GM12891 (cell line): ENCODE measurements at places on chromosomes 3 and 15.

- DNase-seq, result no peak
Measured at GRCh38 chr3:194475978-194476377, 10.8 kb downstream of the ATP13A3 start.

- no peak for DNase-seq
Measured at GRCh38 chr3:5205165-5205941, 17.8 kb downstream of the EDEM1 start.

DNA sequence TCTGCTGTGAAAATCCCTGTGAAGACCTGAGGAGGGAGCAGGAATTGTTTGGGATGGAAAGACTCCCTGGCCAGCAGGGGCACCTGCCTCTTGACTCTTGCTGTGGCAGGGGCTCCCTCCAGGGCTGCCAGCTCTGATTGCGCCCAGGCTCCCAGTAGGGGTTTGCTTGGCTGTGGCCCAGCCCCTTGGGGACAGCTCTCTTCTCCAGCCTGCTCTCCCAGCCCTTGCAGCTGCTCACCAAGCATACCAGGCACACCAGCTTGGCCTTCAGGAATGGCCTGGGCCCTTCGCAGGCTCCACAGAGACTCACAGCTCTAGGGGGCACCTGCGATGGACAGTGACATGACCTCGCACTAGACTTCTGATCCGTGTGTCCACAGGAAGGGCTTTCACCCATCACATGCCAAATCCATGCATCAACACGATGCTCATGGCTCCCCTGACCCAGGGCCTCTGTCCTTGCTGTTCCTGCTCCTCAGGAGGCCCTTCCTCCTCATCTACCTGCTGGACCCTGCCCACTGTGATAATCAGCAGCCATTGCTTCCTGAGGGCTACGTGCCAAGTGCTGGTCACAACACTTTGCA lies 61.8 kb downstream of the SCN5A start:
- DNase-seq, result no peak

- no peak for DNase-seq
Measured at GRCh38 chr3:41169023-41169422, 30.3 kb upstream of the CTNNB1 start.

- DNase-seq, result no peak
Measured at GRCh38 chr3:144437989-144438388, 466.4 kb downstream of the DIPK2A start.

DNA sequence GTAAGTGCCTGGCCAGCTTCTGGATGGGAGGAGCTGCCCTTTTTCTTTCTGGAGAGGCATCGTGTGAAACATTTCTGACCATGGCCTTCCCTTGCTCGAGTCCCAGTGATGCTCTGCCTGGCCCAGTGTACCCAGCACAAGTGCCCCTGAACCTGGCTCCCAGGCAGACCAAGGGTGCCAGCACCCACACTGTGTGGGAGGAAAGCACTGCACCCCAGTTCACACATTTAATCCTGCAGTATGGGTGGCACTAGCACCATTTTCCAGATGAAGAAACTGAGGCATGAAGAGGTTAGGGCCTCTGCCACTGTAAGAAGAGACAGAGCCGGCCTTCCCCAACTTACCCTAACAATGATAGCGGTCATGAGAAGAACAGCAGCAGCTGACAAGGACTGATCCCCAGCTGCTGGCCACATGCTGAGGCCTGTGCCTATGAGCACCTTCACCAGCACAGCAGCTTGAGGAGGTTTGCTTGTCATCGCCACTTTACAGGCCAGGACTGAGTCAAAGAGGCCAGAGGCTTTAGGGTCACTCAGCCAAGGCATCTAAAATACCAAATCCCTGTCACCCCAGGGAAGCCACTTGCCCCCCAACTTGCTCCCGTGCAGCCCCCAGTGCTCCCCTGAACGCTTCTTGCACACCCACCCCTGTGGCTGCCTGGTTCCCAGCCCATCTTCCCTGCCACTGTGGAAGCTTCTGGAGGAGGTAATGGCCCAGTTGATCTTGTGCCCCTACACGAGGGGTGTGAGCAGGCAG lies 15.0 kb downstream of the PRR23E start:
- no peak for DNase-seq

GRCh38 chr3:177529071-177529550 lies 331.8 kb upstream of the TBL1XR1 start:
- no peak for DNase-seq

GRCh38 chr3:37453393-37454389 lies 279.3 kb upstream of the LRRFIP2 start:
- no peak for DNase-seq

DNA sequence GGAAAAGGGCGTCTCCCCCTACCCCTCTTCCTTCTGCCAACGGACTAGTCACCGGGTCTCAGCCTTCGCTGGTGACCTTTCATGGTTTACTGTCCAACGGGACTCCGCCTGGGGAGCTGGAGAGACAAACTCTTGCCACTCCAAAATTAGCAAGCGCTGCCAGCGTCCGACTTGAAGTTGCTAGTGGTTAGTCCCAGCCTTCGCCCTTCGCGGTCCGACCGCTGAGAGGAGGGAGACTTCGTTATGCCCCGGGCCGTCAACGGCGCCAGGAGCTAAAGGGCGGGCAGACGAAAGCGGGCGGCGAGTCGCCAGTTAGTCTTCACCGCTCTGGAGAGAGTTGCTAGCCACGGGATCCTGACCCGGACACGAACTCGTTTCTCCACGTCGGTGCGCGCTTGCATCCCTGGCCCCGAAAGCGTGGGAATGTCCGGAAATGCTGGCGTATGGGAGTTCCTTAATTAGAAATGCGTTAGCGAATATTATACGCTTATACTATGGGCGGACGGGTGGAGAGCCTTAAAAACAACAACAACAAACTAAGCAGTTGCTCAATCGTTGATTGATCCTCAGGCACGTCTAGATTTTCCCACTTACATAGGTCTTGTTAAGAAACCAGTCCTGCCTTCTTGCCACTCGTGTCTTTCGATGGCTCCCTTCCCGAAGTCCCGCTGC lies 716 bp downstream of the SMC4 start:
- no peak for DNase-seq

- no peak for DNase-seq
Measured at GRCh38 chr3:194728986-194729385, 43.3 kb downstream of the FAM43A start.

GRCh38 chr15:49239105-49239504 lies 69.1 kb downstream of the GALK2 start:
- no peak for DNase-seq

DNA sequence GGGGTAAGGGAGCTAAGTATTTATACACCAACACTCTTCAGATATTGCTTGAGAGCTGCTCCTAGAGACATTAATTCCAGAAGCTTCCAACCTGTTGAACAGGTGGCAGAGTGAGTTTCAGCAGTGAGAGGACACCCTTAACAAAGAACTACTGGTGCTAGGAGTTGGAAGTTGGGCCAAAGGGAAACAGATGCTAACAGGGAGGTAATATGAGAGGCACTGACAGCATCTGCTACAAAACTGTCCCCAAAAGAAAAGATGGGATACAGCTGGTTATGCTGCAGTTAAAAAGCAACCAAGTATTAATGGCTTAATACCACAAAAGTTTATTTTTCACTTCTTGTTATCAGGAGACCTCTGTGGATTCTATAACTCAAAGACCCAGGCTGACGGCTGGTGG lies 104.5 kb upstream of the SATB1 start:
- no peak for DNase-seq

DNA sequence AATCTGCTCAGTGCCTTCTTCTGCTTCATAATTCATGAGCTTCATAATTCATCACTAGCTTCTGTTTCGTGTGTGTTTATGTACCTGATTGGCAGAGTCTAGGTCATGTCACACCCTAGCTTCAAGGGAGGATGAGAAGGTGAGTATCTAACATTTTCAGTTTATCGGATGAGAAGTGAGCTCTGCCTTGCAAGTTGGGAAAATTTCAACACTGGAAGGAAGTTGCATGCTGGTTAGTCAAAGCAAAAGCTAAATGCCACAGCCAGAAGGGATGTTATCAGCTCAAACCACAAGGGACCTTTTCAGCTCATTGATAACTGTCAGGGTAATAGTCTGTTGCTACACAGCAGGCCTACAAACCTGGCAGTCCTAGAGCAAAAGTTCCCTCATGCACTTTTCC lies 7.3 kb upstream of the TNFSF10 start:
- DNase-seq, result no peak

- DNase-seq, result no peak
Measured at GRCh38 chr3:62757045-62757444, 118.2 kb downstream of the CADPS start.

- no peak for DNase-seq
Measured at GRCh38 chr15:92979011-92979701, 79.0 kb downstream of the CHD2 start.

DNA sequence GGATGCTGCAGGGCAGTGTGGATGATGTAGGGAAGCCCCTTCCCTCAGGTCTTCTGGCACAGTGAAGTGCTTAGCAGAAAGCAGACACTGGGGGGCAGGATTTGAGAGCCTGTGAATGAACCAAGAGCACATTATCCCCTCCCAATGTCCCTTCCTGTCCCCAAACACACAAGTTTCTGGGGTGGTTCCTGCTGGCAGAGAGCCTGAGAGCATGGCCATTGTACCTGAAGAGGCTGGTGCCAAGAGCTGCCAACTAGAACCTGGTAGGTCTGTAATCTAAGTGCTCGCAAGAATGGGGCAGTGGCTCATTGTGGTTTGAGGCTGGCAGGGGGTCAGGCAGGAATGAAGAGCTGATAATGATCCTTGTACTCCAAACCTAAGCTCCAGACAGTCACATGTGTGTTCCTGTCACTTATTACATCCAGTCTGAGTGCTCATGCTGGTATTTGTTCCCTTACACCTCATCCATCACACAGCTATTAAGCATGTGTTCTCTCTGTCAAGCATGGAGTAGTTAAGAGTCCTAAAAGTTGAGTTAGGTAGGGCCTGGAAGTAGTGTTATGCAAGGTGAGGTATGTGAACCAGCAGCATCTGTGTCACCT lies 6.7 kb upstream of the CCR1 start:
- DNase-seq, result no peak

DNA sequence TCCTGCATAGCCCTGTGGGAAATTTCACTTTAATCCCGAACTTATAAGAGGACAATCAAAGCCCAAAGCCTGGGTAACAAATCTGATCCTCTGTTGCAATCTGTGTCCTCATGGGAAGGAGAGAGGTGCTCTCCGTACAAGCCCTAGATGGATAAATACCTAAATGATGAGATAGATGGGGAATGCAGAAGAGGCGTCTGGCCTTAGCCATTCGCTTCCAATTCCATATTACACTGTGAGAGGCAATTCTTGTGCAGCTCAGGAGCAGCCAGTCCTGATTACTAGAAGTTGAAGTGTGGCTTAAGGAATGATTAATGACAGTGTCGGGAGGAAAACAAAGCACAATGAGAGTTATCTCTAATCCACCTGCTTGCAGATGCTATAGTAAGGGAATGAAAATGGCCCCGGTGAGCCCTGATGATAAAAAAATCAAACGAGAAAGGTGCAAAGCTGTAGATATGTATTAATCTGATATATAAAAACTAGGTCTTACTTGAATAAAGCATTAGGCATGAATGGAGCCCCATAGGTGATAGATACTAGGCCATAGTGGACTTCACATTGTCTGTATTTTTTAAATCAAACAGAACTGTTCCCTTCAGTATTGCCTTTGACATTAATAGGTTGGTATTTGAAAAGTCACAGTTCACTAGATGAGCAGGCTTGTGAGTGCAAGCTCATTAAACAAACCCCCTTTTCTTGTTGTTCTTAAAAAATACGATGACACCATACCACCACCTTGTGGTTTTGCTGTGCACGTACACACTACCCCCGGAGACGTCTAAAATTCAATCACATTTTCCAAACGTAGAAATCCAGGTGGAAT lies 54.2 kb upstream of the TMCO5A start:
- no peak for DNase-seq

DNA sequence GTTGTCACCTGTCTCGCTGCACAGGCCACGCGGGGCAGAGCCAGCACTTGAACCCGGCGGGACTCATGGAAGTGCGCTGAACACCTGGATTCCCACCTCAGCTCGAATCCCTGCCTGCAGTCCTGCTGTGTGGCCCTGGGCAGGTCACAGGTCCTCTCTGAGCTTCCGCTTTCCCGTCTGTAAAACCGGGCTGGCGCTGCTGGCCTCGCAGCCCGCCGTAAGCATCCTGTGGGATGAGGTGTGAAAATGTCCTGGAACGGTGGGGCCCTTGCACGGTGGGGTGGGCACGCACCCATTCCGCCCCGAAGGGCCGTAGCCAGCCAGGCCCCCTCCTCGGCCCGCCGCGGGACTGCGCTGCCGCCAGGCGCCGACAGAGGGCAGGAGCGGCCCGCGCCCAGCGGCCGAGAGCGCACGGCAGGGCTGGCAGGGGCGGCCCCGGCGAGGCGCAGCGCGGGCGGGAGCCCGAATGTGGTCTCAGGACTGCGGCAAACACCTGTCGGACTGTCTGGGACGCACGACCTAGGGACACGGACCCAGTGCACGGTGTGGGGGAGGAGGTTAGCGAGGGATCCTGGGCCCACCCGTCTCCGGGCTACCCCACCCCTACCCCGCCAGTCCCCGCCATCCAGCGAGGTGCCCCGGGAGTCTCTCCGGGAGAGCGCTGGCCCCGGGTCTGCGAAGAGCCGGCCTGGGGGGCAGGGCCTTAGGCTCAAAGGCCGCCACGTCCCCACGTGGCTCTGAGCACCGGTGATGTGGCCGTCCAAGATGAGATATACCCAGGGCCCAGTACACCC lies 40.4 kb downstream of the DNAJB8 start:
- peak; percentile 99 for DNase-seq

- DNase-seq, result no peak
Measured at GRCh38 chr3:196670339-196670738, 30.8 kb downstream of the NRROS start.

DNA sequence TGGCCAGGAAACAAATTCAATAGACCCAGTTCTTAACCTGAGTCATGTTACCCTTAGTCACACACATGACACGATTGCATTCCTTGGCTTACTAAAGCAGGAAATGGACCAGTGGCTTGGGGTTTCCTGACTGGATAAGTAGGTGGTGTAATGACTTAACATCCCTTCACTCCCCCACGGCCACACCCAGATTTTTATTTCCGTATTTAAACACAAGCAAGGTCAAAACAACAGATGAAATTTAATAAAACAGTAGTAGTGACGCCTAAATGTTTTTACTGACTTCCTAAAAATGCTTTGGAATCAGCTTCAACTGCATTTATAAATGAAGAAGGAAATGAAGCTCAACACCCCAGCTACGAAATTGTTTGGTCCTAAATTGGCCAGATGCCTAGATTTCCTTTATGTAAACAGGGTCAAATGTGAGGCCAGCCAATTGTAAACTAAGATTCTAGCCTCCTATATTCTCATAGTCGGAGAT lies 324.3 kb downstream of the CHST2 start:
- DNase-seq, result no peak

DNA sequence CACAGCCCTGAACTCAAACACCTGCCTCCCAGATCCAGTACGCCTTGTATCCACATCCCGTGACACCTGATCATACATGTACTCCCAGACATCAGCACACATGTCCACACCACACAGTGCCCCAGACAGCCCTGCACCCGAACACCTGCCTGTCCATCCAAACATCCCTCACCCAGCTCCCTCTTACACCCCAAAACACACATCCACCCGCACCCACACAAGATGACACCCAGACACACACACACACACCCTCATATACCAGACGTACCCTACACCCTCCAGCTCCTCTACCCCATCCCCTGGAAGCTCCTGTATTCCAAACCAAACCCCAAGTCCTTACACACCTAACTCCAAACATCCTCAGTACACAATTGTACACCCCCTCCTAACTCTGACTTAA lies 735 bp downstream of the CAMK1 start:
- no peak for DNase-seq

- no peak for DNase-seq
Measured at GRCh38 chr15:35713733-35714132, 167.8 kb upstream of the DPH6 start.

GRCh38 chr3:179927191-179927590 lies 109.5 kb downstream of the PEX5L start:
- DNase-seq, result no peak
